Cardiac septum (tissue), 1 donor: ENCODE measurements at places on chromosomes 7 and 10. TPM values are rescaled to one million over a fixed set of nuclear protein-coding genes. Genes with fewer than 3 reads are reported as not detected.

DNA sequence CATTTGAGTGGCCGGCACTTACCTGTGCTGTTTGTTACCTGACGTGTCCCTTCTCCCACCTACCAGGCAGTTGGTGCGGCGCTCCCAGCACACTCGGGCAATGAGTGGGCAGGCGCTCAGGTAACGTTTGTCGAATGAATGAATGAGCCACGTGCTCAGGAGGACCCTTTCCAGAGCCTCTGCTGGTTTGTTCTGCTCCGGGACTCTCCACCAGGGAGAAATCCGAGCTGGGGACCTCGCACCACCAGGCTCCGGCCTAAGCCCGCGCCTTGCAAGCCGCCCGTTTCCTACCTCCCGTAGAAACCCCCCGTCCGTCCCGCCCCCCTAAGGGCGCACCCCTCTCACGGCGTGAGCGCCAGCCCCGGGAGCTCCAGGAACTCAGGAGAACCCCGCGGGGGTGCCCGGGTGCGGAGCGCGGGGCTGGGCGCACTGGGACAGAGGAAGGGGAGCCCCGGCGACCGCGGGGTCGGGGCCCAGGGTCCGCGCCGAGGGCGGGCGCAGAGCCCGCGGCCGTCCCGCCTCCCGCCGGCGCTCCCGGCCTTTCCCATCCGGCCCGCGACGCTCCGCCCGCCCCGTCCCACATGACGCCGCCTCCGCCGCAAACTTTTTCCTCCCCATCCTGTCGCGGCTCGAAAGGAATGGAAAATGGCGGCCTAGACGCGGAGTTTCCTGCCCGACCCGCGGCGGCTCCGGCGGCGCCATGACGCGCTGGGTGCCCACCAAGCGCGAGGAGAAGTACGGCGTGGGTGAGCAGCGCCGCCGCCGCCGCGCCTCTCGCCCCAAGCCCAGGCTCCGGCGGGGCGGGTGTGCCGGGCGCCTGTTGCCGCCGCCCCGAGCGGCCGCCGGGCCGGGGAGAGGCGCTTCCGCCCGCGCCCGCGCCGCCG, at the start of gene DOCK1:
DOCK1 (plus strand) TSS at position 611 of the 884 bp plus-strand sequence; CDS start at position 701, 90 bp downstream.
- peak; percentile 81 for DNase-seq

The GRID2IP gene
- total RNA-seq = not detected

- DNase-seq = peak; percentile 55
Measured at GRCh38 chr10:7551950-7552716, 114.6 kb downstream of the ITIH5 start.

DNA sequence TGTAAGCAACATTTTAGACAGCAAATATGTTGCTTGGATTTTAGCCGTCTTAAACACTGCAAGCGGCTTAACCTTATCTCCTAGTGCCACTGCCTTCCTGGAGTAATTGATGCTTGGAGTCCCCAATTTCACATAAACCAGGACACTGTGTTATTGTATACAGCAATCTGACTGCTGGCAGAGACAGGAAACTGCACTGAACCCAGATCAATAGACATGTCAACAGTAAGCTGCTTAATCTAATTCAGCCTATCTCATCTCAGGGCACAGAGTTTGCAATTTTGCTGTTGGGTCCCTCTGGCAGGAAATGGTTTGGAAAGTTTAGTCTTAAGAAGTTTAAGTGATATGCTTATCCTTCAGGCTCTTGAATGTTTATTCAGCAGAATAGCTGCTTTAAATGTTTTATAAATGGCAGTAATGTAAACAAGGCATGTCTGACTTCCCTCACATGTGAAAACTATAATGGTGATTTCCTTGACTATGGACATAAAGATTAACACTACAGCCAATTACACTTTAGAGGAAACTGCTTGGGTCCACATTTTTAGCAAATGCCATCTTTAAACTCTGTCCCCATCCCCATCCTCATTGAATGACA, 598.6 kb downstream of the PARD3 start:
- DNase-seq = no peak

DNA sequence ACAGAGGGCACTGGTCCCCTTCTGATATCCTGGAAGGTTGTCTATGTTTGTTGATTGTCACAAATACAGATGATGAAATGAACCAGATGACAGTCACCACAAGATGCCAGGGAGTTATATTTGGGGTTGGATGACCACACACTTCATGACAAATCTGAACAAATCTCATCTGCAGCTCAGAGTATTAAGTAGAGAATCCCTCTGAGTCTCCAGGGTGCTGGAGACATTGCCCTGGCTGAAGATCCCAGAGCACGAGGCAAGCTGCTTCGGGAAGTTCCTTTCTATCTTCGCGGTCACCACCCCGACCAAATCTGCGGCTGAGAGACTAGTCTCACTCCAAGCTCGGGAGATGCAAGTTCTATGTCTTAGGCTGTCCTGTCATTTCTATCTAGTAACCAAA, 9.0 kb downstream of the DENND2A start:
- DNase-seq = no peak

The TAS2R41 gene
- total RNA-seq = not detected

The AKR1C2 gene
- 8.5 TPM for total RNA-seq

- DNase-seq = no peak
Measured at GRCh38 chr10:423178-423577, 266.3 kb downstream of the DIP2C start.

DNA sequence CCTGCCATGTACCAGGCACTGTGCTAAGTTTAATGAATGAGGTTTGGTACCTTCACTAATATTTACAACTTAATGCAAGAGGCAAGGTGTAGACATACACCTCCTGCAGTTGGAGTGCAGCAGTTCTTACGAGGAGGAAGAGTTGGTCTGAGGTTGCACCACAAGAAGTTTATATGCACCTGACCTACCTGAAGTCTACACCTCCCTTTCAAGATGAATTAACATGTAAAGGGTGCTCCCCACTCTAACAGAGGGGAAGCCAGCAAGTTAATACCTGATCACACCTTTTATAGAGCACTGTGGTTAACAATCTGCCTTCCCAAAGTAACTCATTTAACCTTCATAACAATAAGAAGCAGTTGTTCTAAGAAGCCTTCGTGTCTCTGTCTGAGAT, 120.0 kb downstream of the LYZL1 start:
- no peak for DNase-seq
